Prostate gland (tissue), 2 donors: ENCODE measurements at places on chromosomes 2 and 18.

GRCh38 chr18:23068011-23068410 is 67.3 kb upstream of the CABLES1 start:
- DNase-seq, result no peak
- H3K36me3 ChIP-seq, result no peaks in the 10 kb centered on the region
- no peaks in the 10 kb centered on the region for H3K4me1 ChIP-seq
- no peak overlapping the region for H3K4me3 ChIP-seq
- no peak overlapping the region for H3K27ac ChIP-seq

DNA sequence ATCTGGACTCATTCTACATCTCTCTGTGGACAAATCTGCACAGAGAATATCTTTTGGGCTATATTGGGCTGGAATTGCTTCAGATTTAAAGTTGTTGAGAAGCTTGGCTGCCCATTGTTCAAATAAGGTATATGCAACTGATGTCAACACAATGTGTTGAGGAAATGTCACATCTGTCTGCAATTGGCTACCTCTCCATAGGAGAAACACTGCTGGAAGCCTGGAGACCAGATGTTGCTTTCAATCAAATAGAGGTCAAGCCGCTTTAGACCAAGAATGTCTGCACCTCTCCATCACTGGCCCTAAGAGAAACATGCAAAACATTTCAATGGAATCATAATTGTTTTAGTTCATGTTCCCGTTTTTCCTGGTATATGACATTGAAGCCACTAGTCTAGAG is 720.2 kb downstream of the SLC4A3 start:
- H3K4me3 ChIP-seq, result no peak overlapping the region
- H3K27ac ChIP-seq, result no peak overlapping the region
- no peaks in the 10 kb centered on the region for H3K4me1 ChIP-seq
- no peaks in the 10 kb centered on the region for H3K27me3 ChIP-seq

DNA sequence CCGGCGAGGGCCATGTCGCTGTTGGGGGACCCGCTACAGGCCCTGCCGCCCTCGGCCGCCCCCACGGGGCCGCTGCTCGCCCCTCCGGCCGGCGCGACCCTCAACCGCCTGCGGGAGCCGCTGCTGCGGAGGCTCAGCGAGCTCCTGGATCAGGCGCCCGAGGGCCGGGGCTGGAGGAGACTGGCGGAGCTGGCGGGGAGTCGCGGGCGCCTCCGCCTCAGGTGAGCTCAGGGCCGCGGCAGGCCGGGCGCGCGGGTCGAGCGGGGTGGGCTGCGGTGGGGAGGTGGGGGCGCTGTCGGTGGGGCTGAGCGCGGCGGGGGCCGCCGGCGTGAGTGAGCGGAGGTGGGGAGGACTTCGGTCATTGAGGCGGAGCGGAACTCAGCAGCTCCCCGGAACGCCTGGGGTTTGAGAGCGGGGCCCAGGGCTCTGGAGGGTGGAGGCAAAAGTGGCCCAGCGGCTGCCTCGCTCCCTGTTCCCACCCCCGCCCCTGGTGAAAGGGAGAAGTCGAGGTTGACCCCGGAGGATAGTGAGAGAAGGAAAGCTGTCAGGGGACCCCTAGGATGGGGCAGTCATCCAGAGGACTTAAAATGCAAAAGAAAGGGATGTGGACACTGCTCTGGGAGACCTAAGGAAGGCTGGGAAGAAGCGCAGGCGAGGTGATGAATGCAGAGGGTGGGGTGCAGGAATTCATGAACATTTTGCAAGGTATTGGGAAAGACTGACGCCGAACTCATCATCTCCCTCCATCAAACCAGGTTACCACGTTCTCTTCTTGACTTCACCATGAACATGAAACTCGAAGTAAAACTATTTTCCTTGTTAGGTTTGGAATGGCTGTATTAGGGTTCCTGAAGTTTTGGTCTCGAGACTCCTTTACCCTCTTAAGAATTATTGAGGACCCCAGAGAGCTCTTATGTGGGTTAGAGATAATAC is 633 bp downstream of the MALT1 start:
- peak overlapping the region; percentile 92 for H3K27ac ChIP-seq
- H3K4me1 ChIP-seq, result no peaks in the 10 kb centered on the region
- DNase-seq, result peak; percentile 28
- no peaks in the 10 kb centered on the region for H3K27me3 ChIP-seq
- H3K36me3 ChIP-seq, result no peaks in the 10 kb centered on the region
- H3K4me3 ChIP-seq, result peak overlapping the region; percentile 91

- peak within 1 kb of the TSS; percentile 70 for H3K4me3 ChIP-seq
- peak within 1 kb of the TSS; percentile 97 for H3K27ac ChIP-seq
- no peaks in the 10 kb centered on the region for H3K27me3 ChIP-seq
- no peak for DNase-seq
- no peaks in the 10 kb centered on the region for H3K36me3 ChIP-seq
These were observed at the start of gene PHLPP1 for GRCh38 chr18:62715436-62715758. PHLPP1 (plus strand) TSS chr18:62715541; CDS start chr18:62715684, 143 bp downstream.

- H3K4me1 ChIP-seq, result no peaks in the 10 kb centered on the region
- no peaks in the 10 kb centered on the region for H3K36me3 ChIP-seq
- no peak overlapping the region for H3K27ac ChIP-seq
- H3K4me3 ChIP-seq, result no peak overlapping the region
- DNase-seq, result no peak
These were observed 206.1 kb upstream of the REV1 start for GRCh38 chr2:99695944-99696253.

DNA sequence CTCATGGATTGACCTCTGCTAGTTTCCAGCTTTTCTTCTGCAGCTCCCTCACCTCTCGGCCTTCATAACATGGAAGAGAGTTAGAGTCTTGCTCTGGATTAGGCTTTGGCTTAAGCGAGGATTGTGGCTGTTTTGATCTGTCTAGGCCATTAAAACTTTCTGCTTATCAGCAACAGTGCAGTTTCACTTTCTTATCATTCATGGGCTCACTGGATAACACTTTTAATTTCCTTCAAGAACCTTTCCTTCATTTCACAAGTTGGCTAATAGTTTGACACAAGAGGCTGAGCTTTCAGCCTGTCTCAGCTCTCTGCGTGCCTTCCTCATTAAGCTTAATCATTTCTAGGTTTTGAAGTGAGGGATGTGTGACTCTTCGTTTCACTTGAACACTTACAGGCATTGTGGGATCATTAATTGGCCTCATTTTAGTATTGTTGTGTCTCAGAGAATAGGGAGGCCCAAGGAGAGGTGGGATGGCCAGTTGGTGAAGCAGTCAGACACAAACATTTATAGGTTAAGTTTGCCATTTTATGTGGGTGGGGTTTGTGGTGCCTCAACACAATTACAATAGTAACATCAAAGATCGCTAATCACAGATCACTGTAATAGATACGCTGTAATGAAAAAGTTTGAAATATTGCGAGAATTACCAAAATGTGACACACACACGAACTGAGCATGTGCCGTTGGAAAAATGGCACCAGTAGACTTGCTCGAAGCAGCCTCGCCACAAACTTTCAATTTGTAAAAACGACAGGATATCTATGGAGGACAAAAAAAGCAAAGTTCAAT is 129.3 kb downstream of the ZNF236 start:
- H3K27ac ChIP-seq, result no peak overlapping the region
- H3K36me3 ChIP-seq, result peaks cover 4% of the 10 kb centered on the region
- no peaks in the 10 kb centered on the region for H3K27me3 ChIP-seq
- H3K4me3 ChIP-seq, result no peak overlapping the region

DNA sequence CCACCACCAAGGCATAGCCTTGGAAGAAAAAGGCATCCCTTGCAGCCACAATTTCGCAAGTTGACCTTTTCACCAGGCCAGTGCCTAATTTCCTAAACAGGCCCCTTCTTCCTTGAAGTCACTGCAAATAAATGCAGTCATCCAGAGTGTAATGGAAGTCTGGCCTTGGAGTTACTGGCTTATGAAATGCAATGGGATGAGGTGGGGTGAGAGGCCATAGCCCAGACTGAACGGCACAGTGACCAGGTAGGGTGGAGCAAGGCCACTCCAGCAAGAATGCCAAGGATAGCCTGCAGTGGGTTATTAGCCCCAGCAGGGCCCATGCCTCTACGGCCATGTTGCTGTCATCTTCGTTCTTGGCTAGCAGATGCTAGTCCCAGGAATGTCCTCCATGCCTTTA is 68.4 kb downstream of the BCL11A start:
- H3K4me1 ChIP-seq, result no peaks in the 10 kb centered on the region
- DNase-seq, result no peak
- H3K36me3 ChIP-seq, result no peaks in the 10 kb centered on the region
- H3K4me3 ChIP-seq, result no peak overlapping the region
- H3K27ac ChIP-seq, result no peak overlapping the region
- no peaks in the 10 kb centered on the region for H3K27me3 ChIP-seq

- no peaks in the 10 kb centered on the region for H3K36me3 ChIP-seq
- no peak for DNase-seq
- no peak overlapping the region for H3K27ac ChIP-seq
- no peak overlapping the region for H3K4me3 ChIP-seq
- H3K4me1 ChIP-seq, result no peaks in the 10 kb centered on the region
These were observed 20.4 kb downstream of the VRK2 start for GRCh38 chr2:58067001-58067400.

- no peak for DNase-seq
- no peaks in the 10 kb centered on the region for H3K27me3 ChIP-seq
- no peak overlapping the region for H3K4me3 ChIP-seq
These were observed 135.9 kb downstream of the ABCA12 start for GRCh38 chr2:215002500-215002899.

DNA sequence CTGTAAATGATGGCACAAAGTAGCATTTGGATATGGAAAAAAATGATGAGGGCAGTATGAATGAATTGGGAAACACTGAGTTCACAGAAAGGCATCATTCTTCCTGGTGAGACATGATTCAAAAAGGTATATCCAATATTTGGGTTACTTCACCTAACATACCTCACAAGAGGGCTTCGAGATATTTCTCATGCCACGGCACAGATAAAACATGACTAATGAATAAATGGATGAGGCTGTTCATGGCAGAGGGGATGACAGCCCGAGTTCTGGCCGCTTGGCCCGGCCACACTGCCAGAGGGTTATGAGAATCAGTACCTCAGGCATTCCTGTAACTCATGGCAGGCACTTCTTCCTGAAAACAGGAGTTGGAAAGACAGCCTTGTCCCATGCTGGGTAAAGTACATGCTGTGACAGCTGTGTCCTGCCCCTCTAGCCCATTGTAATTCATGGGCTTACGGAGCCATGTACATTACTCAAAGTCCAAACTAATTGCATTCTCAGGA is 116.0 kb upstream of the ACVR1C start:
- H3K4me1 ChIP-seq, result no peaks in the 10 kb centered on the region
- H3K4me3 ChIP-seq, result no peak overlapping the region
- H3K27ac ChIP-seq, result no peak overlapping the region
- H3K27me3 ChIP-seq, result no peaks in the 10 kb centered on the region
- no peak for DNase-seq

DNA sequence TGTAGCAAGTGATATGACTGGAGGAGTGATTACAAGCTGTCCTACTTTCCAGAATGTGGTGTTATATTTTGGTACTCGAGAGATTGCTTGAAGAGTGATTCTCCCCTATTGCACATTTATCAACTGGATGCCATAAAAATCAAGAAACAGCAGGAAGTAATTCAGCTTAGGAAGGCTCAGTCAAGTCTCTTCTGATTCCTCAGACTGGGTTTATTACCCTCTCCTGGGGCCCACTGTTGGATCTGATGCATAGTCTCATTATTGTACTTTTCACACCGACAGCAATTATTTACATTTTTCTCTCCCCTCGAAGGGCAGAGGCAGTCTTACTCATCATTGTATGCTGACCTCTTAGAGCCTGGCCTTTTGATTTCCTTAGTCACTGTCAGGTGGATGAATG is 9.3 kb downstream of the NOSTRIN start:
- H3K4me3 ChIP-seq, result no peak overlapping the region
- H3K36me3 ChIP-seq, result no peaks in the 10 kb centered on the region
- no peaks in the 10 kb centered on the region for H3K27me3 ChIP-seq
- no peak for DNase-seq
- H3K4me1 ChIP-seq, result no peaks in the 10 kb centered on the region

- H3K27ac ChIP-seq, result no peak overlapping the region
- H3K27me3 ChIP-seq, result no peaks in the 10 kb centered on the region
- no peaks in the 10 kb centered on the region for H3K4me1 ChIP-seq
- DNase-seq, result no peak
- no peaks in the 10 kb centered on the region for H3K36me3 ChIP-seq
These were observed 901.7 kb upstream of the LRRTM1 start for GRCh38 chr2:81206216-81206615.

DNA sequence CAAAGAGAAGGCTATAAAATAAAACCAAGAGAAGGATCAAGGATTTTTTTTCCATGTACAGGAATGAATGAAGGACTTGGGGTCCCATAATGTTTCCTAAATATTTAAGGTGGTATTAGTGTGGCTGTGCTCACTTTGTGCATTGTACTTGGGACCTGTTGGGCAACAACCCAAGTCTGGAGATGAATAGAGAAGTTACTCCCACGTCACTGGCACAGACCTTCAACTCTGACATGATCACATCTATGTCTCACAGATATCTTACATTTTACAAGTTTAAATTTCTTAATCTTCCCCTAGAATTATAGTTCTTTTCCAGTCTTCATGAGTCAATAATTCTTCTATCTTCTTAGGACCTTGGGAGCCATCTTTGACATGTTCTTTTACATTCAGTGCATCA is 133.4 kb downstream of the PLCL1 start:
- no peaks in the 10 kb centered on the region for H3K36me3 ChIP-seq
- no peak for DNase-seq
- no peaks in the 10 kb centered on the region for H3K4me1 ChIP-seq
- no peak overlapping the region for H3K4me3 ChIP-seq
- H3K27me3 ChIP-seq, result no peaks in the 10 kb centered on the region

DNA sequence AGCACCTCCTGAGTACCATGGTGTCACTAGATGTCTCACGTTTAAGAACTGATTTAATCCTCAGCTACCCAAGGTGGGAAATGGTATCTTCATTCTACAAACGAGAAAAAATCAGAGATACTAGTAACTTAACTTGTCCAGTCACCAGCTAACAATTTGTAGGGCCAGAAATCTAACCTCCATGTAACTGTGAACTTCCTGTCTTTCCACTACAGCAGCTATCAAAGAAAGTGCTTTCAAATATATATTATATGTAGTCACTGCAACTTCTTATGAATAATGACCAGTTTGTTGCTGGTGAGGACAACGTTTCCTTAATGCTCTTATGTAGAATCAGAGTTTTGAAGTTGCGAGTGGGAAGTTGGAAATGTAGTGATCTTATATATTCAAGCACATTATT is 1.9 kb downstream of the REV1 start:
- no peak overlapping the region for H3K4me3 ChIP-seq
- H3K36me3 ChIP-seq, result no peaks in the 10 kb centered on the region
- H3K27me3 ChIP-seq, result no peaks in the 10 kb centered on the region
- H3K27ac ChIP-seq, result no peak overlapping the region

- no peak for DNase-seq
- no peaks in the 10 kb centered on the region for H3K4me1 ChIP-seq
These were observed 112.3 kb downstream of the TNS1 start for GRCh38 chr2:217890445-217890844.

DNA sequence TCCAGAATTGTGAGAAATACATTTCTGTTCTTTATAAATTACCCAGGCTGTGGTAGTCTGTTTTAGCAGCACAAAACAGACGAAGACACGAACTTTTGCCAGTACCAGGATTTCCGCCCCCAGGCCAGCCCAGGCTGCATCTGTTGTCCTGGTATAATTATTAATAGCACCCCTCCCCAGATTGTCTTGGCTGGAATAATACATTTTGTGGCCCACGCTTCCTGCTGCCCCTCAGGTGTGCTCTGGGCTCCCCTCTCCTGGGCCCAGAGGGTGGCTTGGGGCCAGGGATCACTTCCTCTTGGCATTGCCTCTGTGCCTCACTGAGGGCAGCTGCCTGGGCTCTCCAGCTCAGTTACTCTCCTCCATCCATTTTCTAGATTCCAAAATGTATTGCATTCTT is 102.1 kb upstream of the HS6ST1 start:
- no peaks in the 10 kb centered on the region for H3K4me1 ChIP-seq
- no peaks in the 10 kb centered on the region for H3K27me3 ChIP-seq
- no peak overlapping the region for H3K4me3 ChIP-seq
- no peak for DNase-seq
- H3K27ac ChIP-seq, result no peak overlapping the region
- no peaks in the 10 kb centered on the region for H3K36me3 ChIP-seq
